ENCODE measurements at places on chromosomes 1 and 21.

GRCh38 chr21:17387030-17387617 is 125.7 kb upstream of the CXADR start:
- DNase-seq, result no peak

- no peak for DNase-seq
Measured at GRCh38 chr1:162019006-162019405, 4.7 kb downstream of the OLFML2B start.

GRCh38 chr1:167003711-167004110 is 14.6 kb downstream of the MAEL start:
- no peak for DNase-seq

DNA sequence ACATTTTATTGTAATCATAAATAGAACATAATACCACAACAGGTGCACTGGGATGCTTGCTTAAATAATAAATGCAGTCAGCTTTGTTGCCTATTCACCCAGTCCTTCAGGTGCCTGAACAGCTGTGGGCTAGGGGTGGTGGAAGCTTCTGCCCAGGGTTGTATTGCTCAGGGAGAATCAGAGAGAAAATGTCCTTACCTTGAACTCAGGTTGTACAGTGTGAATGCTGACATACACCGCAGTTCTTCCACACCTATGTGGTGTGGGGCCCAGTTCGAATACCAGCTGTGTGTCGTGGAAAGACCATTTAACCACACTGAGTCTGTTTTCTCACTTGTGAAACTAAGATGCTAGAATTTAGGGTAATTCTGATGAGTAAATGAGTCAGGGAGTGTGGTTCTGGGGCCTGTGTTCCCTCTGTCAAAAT is 115.7 kb upstream of the ATP1A1 start:
- no peak for DNase-seq

- DNase-seq, result no peak
Measured at GRCh38 chr1:207956986-207957385, 46.1 kb upstream of the CD34 start.

DNA sequence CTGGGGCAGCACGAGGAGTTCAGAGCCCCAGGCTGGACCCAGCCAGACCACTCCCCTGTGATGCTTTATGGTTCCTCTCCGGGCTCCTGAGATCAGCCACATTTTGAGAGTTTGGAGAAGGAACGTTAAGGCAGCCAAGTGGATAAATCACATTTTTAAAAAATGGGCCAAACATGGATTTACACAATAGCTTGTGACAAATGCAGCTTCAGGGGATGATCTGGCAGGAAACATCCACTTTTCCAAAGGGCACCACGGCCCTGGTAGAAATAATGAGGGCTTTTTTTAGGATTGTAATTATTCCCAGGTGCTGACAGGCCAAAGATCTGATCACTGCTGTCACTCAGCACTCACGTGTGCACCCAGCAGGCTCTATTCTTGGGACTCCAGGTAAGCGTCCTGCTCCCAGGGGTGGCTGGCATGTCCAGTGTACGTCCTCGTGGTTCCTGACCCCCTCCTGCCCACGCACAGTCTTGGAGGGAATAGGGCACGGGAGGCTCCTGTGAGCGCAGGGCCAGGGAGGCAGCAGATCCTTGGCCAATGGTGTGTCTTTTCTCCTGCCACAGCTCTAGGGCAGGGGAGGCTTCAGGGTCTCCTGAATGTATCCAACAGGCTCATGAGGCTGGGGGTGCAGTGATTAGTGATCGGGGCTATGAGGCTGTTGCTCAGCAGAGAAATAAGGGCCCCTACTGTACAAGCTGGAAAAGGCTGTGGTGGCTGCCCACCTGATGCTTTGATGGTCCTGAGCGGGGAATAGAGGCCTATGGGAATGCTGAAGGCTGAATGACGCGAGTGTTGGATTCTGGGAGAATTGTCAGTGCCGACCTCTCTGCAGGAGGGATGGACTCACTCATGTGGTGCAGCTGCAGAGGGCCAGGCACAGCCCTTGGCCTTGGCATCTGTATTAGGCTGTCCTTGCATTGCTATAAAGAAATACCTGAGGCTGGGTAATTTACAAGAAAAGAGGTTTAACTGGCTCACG is 415.7 kb downstream of the PTPRU start:
- DNase-seq, result no peak

- DNase-seq, result no peak
Measured at GRCh38 chr1:107689159-107689558, 275.8 kb downstream of the VAV3 start.

- DNase-seq, result no peak
Measured at GRCh38 chr1:245301162-245301580, 146.4 kb downstream of the KIF26B start.

DNA sequence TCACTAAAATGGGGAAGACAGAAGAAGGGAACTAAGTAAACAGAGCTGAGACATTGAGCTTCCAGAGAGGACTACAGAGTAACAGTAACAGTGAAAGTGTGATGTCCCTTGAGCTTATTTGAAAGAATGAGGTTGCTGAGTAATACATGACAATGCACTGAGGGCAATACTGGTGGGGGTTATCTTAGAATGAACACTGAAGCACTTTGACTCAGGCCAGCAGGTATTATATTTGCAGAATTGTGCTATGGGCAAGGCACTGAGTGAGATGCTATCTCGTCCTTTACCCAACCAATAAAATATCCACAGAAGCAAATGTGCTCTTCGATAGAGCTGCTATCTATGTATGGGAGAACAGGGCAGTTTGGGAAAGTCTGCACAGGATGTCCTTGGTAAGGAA is 133.2 kb downstream of the DISP1 start:
- no peak for DNase-seq

DNA sequence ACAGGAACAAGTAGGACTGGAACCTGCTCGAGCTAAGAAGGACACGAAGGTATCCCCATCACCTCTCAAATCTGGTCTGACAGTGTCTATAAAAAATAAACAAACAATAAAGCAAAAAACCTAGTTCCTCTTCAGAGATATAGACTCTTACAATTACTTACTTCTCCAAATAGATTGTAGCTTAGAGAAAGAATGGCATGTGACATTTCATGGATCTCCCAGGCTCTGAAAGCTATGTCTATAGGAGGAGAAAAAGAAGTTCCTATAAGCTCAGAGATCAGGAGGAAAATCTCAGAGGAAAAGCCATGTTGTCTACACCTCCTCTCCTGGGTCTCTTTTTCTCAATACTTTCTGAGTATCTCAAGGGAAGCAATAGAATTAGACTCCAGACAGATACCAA is 12.3 kb upstream of the OR10J5 start:
- no peak for DNase-seq

GRCh38 chr1:51863384-51863783 is 15.1 kb downstream of the NRDC start:
- no peak for DNase-seq

- DNase-seq, result no peak
Measured at GRCh38 chr1:1359664-1360468, 1.5 kb upstream of the MXRA8 start.

DNA sequence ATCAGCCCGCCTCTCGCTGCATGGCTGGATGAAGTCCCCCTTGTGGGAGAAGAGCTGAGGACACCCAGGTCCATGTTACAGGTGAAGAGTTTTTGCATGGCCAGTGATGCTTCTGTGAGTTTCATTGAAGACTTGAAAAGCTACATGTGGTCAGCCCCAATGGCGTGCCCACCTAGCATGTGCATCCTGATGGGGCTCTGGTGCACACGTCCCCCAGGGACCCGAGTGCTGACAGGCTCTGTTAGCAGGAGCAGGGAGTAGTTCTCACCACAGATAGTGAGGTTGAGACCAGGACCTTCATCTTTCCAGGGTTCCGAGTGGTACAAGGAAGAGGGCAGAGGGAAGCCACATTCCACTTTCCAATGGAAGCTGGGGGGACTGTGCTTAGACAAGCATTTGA is 184.8 kb upstream of the C1orf174 start:
- DNase-seq, result no peak

DNA sequence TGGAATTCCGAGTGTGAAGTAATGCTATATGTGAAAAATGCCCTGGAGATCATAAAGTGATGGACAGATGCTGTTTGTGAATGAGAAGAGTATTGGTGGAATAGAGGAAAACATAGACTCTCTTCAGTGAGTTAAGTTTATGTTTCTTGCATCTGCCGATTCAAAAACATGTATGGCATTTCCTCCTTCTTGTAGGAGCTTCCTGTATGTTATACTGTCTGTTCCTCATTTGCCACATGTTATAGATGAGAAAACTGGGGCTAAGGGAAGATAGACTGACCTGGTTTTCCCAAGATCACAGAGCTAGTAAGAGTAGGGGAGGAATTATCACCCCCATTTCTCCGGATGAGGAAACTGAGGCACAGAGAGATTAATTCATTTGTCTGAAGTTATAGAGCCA is 41.1 kb upstream of the IL20 start:
- no peak for DNase-seq

DNA sequence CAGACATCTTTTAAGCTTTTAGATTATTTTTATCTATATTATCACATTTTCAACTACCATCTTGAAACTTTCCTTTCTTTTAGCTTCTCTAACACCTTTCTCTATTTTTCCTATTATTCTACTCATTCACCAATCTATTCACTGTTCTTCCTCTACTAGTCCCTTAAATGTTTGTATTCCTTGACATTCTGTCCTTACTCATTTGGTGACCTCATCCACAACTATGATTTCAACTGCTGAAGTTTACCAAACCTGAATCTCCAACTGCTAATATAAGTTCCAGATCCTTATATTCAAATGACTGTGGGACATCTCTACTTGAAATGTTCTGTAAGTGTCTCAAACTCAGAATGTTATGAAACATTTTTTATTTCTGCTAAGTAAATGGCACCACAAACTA is 49.2 kb downstream of the TUT4 start:
- no peak for DNase-seq

- DNase-seq, result no peak
Measured at GRCh38 chr1:88288571-88288970, 395.5 kb upstream of the PKN2 start.

- DNase-seq, result no peak
Measured at GRCh38 chr1:75100481-75101092, 33.6 kb upstream of the LHX8 start.

- DNase-seq, result no peak
Measured at GRCh38 chr1:24292103-24292502, 27.1 kb upstream of the GRHL3 start.

GRCh38 chr21:42299324-42300044 is 15.7 kb downstream of the TFF3 start:
- no peak for DNase-seq

DNA sequence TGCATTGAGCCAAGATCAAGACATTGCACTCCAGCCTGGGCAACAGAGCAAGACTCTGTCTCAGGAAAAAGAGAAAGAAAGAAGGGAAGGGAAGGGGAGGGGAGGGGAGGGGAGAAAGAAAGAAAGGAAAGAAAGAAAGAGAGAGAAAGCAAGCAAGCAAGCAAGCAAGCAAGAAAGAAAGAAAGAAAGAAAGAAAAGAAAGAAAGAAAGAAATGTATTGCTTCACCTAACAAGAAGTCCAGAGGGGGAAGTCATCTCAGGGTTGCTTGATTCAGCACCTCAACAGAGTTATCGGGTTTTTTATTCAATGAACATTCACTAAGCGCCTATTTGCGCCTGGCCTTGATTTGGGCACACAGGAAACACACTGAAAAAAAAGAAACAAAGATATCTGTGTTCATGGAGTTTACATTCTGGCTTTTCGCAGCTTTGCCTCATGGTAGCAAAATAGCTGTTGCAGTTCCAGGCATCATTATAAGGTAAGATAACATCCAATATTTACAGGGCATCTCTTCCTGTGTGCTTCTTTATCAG is 8.2 kb upstream of the RCSD1 start:
- no peak for DNase-seq

DNA sequence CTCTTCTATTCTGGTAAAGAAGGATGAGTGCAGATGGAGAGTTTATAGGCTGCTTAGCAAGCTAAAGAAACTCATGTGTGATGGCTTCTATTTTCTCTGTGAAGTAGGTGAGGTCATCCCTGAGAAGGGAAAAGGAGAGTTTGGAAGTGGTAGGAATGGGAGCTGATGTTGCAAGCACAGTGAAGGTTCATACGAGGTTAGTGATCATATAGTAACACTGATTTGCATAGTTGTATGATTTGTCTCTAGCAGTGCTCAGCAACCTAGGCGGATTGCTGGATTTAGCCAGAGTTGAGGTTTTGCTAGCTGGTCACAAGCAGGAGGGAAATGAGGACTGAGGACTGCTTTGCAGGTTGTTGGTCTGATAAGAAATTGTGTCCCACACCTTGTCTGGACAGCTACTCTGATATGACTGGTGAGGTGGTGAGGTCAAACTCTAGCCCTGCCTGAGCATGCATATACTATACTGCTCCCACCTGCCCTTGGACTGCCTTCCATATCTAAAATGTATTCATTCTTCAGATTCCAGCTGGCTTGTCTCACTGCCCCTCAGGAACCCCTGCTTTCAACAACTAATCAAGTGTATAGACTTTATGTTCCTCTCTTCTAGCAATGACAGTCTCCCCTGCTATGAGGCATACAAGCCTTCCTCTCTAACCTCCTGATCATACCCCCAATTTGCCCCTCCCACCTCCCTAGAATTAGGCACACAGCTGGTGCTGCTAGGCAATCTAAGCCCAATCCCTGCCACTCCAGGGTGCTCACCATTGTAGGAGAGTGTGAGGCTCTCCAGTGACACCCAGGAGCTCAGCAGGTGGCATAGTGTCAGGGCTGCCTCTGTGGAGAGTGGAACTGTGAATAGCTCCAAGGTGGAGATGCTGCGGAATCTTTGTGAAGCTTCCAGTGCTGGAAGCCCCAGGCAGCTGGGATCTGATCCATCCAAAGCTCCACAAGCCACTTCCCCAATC is 18.5 kb downstream of the LRRC41 start:
- no peak for DNase-seq

GRCh38 chr1:22248746-22249145 is 105.8 kb upstream of the WNT4 start:
- no peak for DNase-seq

DNA sequence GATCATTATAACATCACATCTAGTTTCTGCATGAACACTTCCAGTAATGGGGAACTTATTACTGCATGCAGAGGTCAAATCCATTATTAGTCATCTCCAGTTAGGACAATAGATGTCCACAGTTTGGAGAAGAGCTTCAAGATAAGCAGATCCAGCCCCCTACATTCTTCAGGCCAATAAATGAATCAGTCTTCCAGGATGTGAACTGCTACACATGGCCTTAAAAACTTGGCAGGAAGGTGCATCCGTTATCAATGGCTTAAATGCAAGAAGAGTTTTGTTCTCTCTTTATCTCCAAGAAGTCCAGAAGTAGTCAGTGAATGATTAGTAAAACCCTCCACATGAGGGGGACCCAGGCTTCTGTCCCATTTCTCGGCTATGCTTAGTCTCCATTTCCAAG is 70.8 kb downstream of the DMRTA2 start:
- DNase-seq, result no peak

- DNase-seq, result peak; percentile 21
Measured at GRCh38 chr1:8423269-8423691, 105.4 kb downstream of the SLC45A1 start.

Measured in activated T-helper 1 cell treated with anti-CD3 and anti-CD28 coated beads, Interleukin-2, amount 50 U/mL, for 16 hours (primary cell).